ENCODE measurements at places on chromosomes 3 and 15.

GRCh38 chr15:26771578-26772153 is 1.2 kb downstream of the GABRB3 start:
- no peak for DNase-seq

DNA sequence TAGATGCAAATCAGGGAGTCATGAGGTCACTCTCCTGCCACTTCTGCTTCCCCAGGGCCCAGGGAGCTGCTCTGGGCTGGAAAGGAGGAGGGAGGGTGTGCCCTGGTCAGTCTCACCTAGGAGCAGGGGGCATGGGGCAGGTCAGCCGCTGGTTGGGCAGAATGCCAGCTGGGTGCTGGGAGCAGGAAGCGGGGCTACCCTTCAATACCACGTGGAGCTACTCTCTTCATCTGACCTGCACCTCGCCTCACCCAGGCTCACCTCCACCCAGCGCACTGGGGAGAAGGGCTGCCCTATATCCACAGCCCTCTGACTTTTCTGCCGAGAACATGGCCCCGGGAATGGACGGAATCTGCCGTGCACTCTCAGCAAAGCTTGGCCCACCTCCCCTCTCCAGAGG is 15.1 kb downstream of the NTRK3 start:
- no peak for DNase-seq

GRCh38 chr15:31024979-31025378 is 33.6 kb upstream of the MTMR10 start:
- no peak for DNase-seq

- no peak for DNase-seq
Measured at GRCh38 chr3:21672303-21672702, 78.7 kb downstream of the ZNF385D start.

Measured in heart left ventricle (tissue), 16 donors.